Effector CD4-positive, alpha-beta T cell (primary cell): ENCODE measurements at places on chromosomes 1 and 21.
A peak's percentile ranks its signal among the peaks of the same experiment; 100 is the strongest.

- no peak for DNase-seq
These were observed 20.4 kb upstream of the FOXO6 start for GRCh38 chr1:41340655-41341364.

DNA sequence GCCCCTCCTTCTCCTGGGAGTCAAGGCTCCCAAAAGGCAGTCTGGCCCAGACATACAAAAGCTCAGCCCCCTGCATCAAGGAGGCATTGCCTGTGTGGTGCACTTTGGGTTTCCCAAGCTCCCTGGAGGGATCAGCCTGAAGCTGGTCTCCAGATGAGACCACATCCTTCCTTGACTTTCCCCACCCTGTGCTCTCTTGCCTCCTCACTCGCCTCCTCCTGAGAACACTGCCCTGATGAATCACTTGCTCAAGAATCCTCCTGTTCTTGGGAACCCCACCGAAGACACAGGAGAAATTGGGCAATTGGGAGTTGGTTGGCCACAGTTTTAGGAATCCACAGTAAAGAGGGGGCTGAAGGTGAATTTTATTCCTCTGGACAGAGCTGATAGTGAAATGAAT, 34.8 kb upstream of the LYST start:
- no peak for DNase-seq

GRCh38 chr1:21955501-21956281, 18.6 kb upstream of the HSPG2 start:
- no peak for DNase-seq

- DNase-seq, result no peak
These were observed 67.5 kb upstream of the DUSP10 start for GRCh38 chr1:221809091-221810029.

DNA sequence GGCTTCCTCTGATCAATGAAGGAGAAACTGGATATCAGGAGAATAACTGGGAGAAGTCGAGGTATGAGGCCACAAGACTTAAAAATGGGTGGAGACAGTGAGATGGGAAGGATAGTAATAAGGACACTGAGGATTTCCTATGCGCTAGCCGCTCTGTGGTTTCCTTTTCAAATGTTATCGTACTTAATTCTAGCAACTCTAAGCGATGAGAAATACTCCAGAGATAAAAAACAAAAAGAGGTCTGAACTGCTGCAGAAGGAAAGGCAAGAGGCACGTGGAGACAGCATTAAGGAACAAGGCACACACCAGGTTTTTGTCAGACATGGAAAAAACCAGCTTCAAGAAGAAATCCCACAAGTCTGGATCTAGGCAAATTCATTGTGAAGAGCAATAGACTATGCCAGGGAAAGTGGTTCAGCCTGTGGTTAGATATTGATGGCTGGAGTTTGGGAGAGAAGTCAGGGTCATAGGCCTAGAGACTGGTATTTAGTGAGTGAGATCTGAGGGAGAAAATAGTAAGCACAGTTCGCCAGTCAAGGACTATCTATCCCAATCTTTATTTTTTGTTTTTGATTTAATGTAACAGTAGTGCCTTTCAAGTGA, 5.3 kb downstream of the CLCA2 start:
- DNase-seq, result no peak

GRCh38 chr1:68955424-68955823, 458.5 kb upstream of the DEPDC1 start:
- DNase-seq, result no peak

- peak; percentile 78 for DNase-seq
These were observed 17.9 kb downstream of the MTX1 start for GRCh38 chr1:155226188-155226909.

GRCh38 chr1:226921504-226921903, 18.6 kb upstream of the COQ8A start:
- no peak for DNase-seq

DNA sequence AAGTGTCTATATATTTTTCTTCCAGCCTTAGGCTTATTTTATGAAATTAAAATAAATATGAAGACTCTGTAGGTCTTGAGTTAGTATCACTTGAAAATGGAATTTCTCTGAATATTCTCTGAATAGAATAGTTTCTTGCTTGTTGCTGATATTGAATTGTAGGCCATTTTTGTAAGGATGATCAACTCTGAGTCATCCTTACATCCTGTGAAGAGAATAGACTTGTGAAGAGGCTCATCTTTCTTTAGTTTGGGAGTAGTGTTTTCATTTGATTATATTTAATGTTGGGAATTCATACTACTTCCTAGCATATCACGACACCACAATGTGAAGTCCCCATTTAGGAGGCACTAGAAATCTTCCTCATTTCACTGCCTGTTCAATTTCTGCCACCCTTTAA, 27.5 kb upstream of the CD1D start:
- no peak for DNase-seq

DNA sequence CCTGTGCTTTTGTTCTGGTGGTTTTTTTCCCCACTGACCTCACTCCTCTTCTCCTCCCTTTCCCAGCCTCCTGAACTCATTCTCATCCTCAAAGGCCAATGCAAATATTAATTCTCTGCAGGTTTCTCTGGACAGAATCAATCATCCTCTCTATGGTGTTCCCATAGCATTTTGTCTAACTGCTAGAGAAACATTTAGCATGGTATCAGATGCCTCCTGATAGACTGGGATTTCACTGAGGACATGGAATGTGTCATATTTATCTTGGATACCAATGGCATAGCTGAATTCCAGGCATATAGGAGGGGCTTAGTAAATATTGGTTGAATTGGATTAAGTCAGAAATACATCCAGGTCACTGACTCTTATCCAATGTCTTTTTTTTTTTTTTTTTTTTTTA, 46.1 kb upstream of the SRP9 start:
- no peak for DNase-seq

DNA sequence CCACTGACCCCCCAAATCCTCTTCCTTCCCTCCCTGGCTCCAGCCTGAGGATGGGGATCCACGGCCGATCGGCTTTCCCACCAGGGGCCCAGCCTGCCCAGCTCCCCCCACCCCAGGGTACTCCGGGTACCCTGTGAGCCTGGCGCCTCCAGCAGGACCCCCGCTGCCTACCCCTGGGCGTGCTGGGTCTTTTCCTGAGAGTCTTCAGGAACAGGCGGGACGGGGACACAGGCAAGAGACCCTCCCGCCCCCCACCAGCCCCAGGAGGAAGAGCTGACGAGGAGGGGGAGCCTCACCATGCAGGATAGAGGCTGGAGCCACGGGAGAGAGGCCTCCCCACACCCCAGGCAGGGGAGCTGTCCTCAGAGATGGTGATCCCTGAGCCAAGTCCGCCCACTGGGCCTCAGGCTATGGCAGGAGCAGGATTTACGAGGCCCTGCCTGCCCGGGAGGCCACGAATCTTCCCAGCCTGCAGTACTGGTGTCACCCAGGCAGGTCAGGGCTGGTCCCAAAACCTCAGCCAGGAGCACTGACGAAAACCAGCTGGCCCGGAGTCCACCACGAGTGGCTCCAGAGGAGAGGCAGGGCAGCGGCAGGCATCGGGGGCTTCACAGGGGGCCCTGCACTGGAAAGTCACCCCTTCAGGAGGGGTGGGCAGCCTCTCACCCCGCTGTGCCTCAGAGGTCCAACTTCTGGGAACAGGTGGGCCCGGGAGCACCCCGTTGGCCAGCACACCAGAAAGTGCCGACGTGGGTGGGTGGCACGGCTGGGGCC, 58.0 kb downstream of the MEGF6 start:
- DNase-seq, result no peak

GRCh38 chr1:85898861-85899260, 190.6 kb upstream of the ZNHIT6 start:
- no peak for DNase-seq

- no peak for DNase-seq
These were observed 6.7 kb upstream of the GATAD2B start for GRCh38 chr1:153929426-153929825.

DNA sequence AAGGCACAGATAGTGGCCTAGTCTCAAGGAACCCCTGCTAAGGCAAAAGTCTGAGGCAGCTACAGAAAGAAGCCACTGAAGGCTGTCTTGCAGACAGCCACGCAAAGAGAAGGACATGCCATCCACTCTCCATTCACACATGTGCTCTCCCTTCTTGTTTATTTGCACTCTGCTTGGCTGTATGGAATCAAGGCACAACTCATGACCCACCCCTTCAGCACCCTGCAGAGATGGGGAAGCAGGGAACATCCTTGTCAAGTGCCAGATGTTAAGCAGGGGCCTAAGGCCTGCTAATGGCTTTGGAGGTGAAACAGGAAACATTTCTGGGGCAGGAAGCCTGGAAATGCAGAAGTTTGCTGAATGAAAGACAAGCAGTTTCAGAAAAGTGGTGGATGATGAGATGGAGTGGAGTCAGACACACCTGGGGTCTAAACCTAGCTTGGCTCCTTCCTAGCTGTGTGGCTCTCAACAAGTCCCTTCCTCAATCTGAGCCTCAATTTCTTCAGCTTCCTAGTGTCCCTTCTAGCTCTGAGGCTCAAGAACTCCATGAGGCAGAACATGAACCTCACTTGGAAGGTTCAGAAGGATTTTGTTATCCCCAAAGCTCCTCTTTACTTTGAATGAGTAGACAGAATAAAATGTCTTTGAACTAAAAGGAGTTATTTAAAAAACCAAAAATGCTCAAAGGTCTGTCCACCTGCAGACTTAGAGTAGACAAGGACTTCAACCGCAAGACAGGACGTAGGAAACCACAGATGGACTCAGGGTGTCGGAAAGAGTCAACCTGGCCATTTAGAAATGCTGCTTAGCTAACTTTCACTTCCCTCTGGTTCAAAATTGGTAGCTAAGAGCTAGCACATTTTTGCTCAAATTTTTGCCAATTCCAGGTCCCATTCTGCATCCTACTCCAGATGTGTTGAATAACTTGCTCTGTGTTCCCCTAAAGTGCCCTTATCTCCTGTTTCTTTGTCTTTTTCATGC, 283.1 kb downstream of the PLPP3 start:
- no peak for DNase-seq

DNA sequence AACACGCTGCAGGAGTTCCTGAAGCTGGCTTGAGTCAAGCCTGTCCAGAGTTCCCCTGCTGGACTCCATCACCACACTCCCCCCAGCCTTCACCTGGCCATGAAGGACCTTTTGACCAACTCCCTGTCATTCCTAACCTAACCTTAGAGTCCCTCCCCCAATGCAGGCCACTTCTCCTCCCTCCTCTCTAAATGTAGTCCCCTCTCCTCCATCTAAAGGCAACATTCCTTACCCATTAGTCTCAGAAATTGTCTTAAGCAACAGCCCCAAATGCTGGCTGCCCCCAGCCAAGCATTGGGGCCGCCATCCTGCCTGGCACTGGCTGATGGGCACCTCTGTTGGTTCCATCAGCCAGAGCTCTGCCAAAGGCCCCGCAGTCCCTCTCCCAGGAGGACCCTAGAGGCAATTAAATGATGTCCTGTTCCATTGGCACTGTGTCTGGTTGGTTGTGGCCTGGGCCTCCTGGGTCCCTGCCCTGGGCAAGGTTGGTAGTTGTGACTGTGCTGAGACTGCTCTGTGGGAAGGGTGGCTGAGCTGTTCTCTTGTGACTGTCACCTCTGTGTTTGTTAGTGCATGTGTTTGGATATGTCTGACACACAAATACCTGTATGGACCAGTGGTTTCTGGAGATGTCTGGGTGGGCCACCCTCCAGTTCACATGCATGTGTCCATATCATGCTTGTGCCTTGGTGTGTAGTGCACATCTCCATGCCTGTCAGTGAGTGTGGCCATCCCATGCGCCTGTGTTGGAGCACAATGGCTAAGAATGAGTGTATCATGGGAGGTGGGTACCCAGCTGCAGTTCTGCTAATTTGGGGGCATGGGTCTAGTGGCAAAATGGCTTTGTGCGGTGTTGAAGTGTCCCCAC, 1.4 kb downstream of the SH3BGRL3 start:
- no peak for DNase-seq

- DNase-seq, result no peak
These were observed 36.4 kb downstream of the PALMD start for GRCh38 chr1:99682291-99682751.

- peak; percentile 42 for DNase-seq
These were observed 14.9 kb upstream of the IFNLR1 start for GRCh38 chr1:24201941-24202440.

GRCh38 chr1:89356658-89357400, 7.0 kb upstream of the GBP6 start:
- DNase-seq, result no peak

- no peak for DNase-seq
These were observed 32.4 kb upstream of the KCNA2 start for GRCh38 chr1:110638556-110638955.

DNA sequence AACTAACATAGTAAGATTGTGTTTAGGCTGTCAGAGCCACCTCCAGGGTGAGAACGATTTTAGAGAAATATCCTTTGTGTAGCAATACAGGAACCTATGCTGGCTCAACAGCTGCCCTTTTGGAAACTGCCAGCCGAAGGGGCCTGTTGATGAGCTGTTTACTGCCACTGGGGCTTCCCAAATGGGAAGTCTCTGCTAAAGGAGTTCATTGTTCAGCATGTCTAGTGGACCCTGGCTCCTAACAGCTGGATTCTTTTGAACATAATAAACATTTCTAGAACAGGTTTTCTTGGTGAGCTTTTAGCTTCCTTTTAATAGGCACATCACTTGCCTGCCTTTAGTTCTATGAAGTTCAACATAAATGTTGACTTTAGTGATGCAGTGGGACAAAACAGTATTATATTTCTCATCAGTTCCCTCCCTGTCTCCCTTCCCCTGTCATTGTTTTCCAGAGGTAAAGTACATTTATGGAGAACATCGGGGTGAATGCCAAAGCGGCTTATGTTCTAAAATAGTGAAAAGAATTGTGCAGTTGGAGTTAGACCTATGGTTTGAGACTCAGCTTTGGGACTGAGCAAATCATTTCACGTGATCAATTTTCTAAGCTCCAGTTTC, 57.4 kb downstream of the UCK2 start:
- DNase-seq, result no peak

DNA sequence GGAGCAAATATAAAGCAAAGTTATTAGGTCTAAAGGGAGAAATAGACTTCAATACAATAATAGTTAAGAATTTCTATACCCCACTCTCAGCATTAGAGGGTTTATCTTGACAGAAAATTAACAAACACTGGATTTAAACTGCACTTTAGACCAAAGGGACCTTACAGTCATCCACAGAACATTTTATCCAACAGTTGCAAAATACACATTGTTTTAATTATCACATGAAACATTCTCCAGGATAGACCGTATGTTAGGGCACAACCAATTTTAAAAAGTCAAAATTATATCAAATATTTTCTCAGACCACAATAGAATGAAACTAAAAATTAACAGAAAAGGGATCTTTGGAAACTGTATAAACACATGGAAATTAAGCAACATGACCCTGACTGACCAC, 384.5 kb upstream of the C1orf87 start:
- DNase-seq, result no peak

- DNase-seq, result peak; percentile 10
These were observed 17.7 kb downstream of the RAP1GAP start for GRCh38 chr1:21651214-21652042.

- DNase-seq, result no peak
These were observed 11.9 kb downstream of the KCNJ10 start for GRCh38 chr1:160058087-160058486.
